ENCODE measurements at places on chromosomes 4 and X.

DNA sequence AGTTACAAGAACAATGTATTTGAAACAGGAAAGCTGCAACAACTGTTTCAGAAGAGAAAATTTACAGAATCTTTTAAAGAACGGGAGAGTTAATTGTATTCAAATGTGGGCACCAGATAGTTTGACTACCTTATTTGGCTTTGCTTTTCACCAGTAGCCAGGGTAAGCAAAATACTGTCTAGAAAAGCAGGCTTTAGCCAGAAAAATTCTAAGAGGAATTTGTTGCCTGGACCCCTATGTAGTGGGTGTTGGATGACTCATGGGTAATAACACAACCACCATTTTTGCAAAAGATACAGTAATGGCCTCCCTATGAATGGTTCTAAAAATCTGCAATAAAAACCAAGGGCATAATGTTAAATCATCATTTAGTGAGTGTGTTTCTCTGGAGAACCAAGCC lies 233.4 kb upstream of the ANXA3 start:
- no peak for DNase-seq

- DNase-seq = no peak
These were observed 51.8 kb downstream of the TMPRSS11E start for GRCh38 chr4:68499021-68499420.

DNA sequence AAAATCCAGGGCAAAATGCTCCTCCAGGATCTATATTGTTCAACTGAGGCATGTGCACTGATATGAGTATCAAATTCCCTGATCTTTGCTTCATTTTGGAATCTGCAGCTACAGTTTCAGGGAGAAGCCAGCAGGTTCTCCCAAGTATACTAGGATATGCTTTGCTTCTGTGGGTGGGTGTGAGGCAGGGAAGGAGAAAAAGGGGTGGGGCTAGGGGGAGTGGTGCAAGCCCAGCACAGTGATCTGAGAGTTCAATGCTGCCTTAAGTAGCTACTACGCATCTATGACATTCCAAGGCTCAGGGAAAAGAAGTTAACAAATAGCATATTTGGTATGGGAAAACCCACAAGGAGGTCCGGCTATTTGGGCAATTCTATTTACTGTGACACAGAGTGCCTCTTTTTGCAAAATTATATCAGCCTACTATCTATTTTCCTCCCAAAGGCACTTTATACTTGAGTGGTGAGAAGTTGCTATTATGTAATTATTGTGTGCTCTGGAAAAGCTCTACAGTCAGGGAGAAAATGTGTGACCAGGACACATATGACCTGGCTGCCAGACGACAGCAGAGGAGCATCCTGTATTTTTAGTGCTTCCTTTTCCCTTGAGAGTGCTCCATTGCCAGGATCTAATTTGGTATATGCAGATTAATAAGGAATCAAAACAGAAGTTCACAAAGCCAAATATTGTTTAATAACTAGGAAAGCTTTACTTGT lies 162.0 kb downstream of the RNF150 start:
- DNase-seq = no peak

DNA sequence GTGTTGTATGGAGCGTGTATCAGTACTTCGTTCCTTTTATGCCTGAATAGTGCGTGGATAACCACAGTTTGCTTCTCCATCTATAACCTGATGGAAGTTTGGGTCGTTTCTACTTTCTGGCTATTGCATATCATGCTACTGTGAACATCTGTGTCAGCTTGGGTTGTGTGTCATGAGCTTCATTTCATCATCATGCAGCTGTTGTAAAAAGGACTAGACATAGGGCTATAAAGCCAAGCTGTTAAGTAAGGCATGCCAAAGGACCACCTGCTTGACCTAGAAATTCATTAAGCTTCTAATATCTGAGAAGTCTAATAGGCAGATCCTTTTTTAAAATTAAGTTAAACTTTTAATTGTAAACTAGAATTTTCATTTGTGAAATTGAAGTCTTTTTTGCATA lies 18.4 kb downstream of the SMS start:
- no peak for DNase-seq

- DNase-seq = no peak
These were observed 1.6 kb downstream of the HHIP start for GRCh38 chr4:144647590-144647989.

DNA sequence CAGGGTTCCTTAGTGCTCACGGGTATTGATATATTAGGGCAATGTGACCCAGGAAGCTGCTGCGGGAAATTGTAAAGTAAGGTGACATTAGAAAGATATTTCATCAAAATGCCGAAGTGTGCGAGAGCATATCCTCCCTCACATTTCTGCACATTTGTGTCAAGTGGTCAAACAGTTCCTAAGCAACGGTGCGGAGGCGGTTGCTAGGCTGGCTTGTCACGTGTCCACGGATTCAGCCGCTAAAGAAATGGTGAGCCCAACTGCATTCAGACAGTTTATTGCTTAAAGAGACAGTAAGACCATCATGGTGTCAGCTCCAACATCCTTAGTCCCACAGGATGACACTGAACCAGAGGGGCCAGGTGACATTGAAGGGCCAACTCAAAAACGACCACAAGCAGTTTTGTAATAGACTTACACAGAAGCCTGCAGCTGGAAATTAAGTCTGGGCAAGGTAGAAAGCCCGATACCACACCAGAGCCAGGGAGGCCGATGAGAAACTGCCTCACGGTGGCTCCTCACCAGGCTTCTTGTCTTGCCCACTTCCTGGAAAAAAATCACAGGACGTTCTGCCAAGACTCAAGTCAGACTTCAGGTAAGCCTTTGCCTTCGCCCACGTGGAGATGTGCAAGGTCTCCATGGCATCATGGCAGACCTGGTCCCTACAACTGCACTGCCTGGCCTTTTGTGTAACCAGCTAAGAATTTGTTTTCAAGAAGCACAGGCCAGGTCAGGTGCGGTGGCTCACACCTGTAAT lies 50.4 kb downstream of the USP11 start:
- DNase-seq = no peak

- peak; percentile 65 for DNase-seq
These were observed 339.8 kb upstream of the GATB start for GRCh38 chr4:152100379-152101201.

- DNase-seq = no peak
These were observed 111.0 kb upstream of the WDR17 start for GRCh38 chr4:175954685-175955084.

- DNase-seq = no peak
These were observed 190.6 kb downstream of the CCSER1 start for GRCh38 chr4:90317785-90318184.

GRCh38 chrX:20967725-20968124 lies 406.5 kb upstream of the CNKSR2 start:
- DNase-seq = no peak

DNA sequence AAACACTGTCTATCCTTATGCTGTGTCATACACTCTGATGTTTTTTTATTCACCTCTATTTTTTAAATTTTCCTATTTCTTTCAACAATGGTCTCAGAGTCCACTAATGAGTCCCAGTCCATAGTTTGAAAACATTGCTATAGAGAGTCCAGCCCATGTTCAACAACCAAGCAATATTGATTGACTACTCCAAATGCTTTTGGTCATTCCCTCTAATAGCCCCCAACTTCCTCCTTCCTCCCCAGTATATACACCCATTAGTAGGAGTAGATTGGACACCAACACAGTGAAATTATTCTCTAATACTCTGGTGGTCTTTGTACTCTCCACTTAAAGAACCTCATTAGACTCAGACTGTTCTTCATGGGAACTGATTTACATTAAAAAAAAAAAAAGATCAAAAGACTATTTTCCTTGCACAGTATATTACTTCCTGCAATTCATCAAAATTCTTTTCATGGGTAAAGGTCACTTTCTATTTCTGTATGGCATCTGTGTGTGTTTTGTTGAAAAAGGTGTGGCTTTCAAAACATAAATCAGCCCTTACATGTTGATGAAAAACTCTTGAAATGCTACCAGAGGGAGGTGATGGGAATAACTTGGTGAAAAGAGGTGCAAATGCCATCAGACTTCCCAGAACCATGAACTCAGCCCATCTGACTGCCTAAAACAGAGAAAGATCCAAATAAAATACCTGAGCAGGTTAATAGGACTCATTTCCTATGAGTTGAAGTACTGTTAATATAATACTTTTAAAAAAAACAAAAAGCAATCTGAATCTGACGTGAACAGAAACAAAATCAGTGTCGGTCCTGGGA lies 250.3 kb upstream of the KLF3 start:
- DNase-seq = no peak

DNA sequence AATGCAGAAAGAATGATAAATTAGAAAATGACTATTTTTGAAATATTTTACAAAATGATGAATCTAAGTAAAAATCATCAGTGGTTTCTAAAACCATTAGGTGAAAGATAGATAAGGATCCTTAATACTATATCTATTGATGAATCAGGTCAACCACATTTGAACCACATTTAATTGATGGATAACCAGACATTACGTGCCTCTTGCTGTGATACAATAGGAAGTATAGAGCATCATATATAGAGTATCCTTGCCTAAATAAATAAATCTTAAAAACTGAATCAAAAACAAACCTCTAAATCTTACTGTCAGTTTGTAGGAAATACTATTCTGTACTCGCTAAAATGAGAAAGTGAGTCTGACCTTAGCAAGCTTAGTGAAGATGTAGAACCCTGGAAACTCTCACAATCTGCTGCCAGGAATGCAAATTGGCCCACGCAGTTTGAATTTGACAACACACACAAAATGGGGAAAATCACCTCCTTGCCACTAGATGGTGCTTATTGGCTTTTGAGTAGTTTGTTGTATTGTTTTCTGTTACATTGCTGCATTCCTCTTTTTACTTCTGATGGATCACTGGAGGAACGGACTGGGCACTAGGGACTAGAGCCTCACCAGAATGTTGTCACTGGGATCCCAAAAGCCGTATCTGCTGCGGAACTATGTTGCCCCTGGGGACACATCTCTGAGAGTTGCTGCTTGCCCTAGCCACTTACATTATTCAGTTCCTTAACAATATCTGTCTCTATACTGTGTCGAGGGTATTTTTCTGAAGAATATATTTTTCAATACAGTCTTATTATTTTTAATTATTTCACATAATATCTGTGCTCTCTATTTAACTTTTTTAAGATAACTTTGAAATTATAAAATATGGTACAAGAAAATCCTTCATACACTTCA lies 25.4 kb upstream of the SLAIN2 start:
- DNase-seq = peak; percentile 20

- peak; percentile 79 for DNase-seq
These were observed at the start of gene TSPAN7 for GRCh38 chrX:38561126-38561868. TSPAN7 (plus strand) TSS chrX:38561542; CDS start chrX:38561547, 5 bp downstream.

GRCh38 chr4:166252487-166253402 lies 379.7 kb downstream of the TLL1 start:
- DNase-seq = no peak

GRCh38 chrX:38859602-38860001 lies 58.3 kb downstream of the MID1IP1 start:
- DNase-seq = no peak

DNA sequence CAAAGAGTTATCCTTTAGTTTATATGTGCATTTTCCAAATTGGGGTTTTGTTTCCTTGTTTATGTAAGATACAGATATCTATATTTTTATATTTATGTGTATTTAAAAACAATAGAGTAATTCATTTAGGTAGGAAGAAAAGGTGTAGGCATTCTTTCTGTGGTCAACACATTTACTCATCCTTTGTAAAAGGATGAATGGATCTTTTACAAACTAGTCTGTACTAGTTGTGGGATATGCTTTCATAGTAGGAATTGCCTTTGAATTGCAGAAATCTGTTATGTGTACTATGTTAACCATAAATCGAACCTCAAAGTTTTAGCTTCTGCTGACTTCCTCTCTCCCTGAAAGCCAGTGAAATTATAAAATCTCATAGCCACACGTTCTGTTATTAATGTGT lies 128.5 kb downstream of the REPS2 start:
- no peak for DNase-seq

DNA sequence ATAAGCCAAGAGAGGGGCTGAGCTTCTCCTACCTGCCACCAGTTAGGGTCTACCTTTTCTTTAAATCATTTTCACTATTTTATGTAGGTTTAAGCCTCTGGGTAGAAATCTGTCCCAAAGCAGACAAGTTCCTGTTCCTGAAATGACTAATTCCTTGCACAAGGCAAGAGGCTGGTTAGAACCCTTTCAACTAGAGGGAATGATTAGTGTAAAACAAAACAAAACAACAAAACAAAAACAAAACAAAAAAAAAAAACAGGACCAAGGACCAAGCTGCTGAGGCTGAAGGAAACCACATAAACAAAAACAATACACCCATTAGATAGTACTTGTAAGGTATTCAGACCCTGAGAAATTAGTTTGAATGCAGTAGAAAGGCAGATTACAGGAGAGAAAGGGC lies 62.7 kb downstream of the MAML3 start:
- DNase-seq = no peak

DNA sequence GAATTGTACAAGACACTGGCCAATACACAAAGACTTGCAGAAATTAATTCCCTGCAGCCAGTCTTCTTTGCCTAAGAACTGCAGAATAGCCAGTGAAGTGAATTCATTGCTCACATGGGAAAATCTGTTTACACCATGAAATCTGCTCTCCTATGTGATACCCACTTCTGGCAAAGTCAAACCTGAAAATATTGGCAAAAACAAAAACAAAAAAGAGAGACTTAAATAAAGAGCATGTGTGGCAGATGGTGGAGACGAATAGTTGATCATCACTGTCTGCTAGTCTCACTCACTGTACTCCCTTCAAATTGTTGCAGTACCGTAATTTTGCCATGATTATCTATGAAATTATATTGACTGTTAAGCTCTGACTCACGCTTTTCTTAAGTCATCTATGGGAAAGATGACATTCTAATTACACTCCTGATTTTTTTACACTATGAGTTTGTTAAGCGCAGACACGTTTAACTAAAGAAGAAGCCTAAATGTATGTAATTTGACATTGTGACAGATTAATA lies 406.8 kb downstream of the PCDH7 start:
- no peak for DNase-seq

GRCh38 chr4:104451573-104451972 lies 43.1 kb downstream of the CXXC4 start:
- no peak for DNase-seq

DNA sequence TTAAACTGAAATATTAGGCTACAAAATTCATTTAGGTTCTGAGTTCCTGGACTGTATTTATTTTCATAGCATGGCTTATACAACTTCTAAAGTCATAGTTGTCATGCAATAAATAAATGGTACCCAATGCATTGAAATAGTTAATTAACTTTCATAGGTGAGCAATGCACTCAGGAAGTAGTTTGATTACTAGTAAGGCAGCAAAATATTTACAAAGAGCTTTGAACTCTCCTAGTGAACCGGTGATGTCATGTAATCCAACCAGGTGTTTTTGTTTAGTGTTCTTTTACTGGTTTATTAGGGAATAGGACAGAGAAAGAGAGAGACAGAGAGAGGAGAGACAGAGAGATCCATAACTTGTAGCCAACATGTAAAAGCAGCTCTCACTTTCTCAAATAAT lies 228.6 kb upstream of the CTSO start:
- DNase-seq = no peak

DNA sequence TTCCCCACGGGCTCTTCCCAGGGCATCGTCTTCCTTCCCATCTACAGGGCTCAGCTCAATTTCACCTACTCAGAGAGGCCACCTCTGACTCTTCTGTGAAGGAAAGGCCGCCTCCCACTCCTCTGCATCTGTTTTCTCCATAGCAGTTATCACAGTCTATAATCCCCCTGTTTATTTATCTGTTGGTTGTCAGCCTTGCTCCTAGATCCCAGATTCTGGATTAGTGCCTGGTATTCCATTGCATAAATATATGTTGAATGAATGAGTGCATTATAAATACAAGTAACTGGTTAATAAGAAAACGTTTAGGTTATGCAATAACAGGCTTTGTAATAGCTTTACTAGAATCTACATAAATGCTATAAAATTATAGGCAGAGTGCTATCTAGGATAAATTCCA lies 52.9 kb downstream of the NSG1 start:
- DNase-seq = no peak

- no peak for DNase-seq
These were observed 357.9 kb downstream of the UNC5C start for GRCh38 chr4:95190751-95191436.
